NCI-H1105 treated with DMSO at 0.1 percent for 48 hours (cell line): ENCODE measurements at places on chromosomes 3 and 15.

- no peak for DNase-seq
Measured at GRCh38 chr3:24040311-24040710, 95.2 kb downstream of the NR1D2 start.

DNA sequence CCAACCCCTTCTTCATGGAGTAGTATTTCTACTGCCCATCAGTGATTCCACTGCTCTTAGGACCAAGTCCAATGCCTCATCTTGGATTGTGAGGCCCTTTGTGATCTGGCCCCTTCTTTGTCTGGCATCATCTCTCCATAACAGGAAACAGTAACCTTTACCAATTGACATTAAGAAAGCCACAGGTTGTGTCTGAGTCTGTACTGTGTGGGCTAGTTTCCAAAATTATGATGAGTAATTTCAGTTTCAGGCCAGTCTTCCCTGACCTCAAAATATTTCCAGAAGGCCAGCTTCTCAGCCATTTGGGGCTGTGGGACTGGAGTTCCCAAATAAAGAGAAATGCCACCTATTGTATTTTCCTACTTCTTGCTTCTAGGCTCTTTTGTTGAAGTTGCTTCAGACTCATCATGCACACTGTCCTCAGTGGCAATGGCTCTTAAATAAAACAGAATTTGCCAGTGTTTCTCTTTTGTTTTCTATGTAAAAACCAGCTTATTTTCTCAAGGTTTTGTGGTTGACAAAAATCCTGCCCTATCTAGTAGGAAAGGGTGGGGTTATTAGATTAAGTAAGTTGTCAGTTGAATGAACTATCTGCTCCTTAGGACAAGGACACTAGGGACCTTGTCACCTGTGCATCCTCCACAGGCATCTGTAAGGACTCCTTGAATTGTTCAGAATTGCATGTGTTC is 47.0 kb upstream of the ACKR4 start:
- no peak for DNase-seq

DNA sequence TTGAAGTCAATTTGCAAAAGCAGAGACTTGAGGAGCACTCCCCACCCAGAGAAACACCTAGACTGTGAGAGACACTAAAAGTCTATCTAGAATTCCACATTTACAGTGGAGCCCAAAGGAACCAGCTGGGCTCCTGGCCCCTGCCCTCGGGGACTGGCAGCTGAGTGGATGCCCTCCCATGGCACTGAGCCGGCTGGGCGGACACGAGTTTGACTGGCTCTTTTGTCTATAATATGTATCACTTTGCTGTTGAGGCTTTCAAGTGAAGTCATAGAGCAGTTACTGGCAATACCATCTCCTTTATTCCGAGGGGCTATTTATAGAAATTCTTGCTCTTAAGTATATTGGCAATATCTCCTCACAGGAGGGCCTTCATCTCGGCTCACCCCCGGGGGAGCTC is 65.8 kb upstream of the TNFAIP8L3 start:
- no peak for DNase-seq

DNA sequence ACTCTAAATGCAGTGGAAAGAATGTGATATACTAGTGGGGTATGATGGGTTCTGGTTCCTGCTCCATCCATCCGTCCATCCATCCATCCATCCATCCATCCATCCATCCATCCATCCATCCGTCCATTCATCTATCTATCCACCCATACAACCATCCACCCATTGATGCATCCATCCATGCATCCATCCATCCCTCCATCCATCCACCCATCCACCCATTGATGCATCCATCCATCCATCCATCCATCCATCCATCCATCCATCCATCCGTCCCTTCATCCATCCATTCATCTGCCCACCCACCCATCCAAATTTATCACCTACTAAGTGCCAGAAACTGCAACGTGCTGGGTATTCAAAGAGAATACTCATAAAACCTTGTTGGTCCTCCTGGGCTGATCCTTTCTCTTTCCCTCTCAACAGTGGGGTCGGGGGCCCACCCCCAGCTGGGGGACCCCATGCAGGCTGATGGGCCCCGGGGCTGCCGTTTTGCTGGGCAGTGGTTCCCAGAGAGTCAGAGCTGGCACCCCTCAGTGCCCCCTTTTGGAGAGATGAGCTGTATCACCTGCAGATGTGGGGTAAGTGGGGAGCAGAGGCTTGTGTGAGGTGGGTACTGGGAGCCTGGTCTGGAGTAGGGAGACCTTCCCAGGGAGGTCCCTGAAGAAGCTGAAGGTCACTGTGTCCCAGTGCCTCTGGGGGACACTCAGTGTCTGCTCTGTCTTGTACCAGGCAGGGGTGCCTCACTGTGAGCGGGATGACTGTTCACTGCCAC is 8.5 kb downstream of the CHRD start:
- no peak for DNase-seq

DNA sequence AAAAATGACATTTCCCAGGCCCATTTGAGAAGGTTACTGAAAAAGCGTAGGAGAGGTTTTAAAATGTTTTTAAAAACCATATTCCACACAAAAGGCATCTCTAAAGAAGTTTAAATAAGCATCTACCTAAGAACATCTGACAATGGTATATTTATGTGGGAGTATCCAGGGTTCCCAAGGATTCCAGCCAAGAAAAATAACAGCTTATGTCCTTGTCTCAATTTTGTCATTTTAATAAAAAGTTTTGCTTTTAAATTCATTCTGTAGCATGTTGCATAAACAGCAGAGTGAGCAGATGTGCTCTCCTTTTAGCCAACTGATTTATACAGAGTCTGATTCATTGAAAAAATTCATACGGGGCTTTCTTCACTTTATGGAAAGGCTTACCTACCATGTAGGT is 129.9 kb downstream of the LRRC3B start:
- no peak for DNase-seq

DNA sequence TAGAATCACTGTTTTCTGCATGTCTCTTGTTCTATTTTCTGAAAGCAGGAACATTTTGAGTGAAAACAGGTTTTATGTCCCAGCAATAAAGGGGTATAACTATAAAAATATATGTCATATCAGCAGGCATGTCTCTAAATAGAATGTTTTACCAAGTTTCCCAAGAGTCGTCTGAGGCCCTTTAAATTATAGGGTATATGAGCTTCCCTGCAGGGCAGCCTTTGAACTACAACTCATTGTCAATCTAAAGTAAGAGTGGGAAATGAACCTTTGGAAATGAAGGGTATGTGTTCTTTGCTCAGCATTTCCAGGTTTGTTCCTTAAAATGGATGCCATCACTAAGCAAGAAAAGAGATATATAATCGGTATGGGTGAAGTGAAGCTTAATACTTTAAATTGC is 138.6 kb downstream of the LSAMP start:
- no peak for DNase-seq

DNA sequence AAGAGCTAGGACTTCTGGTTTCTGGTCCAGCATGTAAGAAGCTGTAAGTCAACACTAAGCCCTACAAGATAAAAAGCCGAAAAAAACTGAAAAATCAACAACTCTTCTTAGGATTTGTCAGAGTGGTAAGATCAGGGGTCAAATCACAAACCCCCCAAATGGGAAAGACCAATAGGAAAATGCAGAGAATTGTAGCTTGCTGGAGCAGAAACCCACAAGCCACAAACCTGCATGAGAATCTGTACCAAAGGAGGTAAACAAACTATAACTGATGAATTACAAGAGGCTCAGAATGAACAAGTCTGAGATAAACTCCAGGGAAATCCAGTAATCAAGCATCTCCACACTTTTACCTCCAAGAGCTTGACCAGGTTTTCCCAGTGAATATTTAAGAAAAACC is 36.0 kb downstream of the RFX7 start:
- DNase-seq = no peak

DNA sequence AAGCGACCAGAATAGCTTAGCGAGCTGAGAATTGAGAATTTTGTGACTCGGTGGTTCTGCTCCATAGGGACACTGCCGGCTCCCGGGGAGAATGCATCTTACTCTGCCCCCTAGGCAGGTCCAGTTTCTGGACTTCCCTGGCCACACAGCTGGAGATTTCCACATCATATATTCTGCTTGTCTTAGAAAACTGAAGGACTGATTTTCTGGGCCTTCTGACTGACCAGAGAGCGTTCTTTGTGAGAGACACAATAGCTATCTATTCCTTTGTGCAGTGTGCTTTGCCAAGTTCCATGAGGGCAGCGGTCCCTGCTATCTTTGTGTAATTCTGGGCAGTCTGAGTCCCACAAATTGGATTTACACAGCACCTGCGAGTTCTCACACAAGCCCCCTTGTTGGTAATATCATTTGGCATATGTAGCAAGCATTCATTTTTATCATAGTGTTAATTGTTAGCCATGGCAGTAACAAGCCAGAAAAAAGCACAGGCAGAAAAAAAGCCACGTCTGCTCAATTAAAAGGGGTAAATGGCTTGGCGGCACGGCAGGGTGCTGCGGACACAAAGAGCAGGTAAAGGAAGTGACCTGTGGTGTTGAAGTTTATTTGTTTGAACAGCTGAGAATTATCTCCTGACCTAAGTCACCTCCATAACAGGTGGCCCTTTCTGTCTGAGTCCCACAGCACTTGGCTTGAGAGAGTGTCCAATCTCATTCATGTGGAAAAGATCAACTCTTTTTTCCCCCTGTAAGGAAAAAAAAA is 688.7 kb downstream of the TUSC7 start:
- peak; percentile 88 for DNase-seq

DNA sequence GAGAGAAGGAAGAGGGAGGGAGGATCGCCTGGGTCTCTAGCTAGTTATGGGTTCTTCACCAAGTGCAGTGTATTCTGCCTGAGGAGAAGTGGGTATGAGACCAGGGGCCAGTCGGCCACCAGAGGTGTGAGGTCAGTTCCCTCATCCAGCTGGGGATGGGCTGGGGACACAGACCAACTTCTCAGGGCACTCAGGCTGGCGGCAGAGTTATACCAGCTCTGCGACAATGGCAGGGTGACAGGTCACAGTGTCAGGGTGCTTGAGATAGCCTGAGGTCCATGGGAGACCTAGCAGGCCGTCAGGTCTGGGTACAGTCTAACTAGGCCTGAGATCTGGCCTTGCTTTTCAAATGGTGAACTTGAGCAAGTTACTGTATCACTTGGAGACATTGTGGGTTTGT is 31.4 kb upstream of the PLXNA1 start:
- DNase-seq = no peak

- no peak for DNase-seq
Measured at GRCh38 chr15:24944954-24945353, 9.8 kb upstream of the SNRPN start.

DNA sequence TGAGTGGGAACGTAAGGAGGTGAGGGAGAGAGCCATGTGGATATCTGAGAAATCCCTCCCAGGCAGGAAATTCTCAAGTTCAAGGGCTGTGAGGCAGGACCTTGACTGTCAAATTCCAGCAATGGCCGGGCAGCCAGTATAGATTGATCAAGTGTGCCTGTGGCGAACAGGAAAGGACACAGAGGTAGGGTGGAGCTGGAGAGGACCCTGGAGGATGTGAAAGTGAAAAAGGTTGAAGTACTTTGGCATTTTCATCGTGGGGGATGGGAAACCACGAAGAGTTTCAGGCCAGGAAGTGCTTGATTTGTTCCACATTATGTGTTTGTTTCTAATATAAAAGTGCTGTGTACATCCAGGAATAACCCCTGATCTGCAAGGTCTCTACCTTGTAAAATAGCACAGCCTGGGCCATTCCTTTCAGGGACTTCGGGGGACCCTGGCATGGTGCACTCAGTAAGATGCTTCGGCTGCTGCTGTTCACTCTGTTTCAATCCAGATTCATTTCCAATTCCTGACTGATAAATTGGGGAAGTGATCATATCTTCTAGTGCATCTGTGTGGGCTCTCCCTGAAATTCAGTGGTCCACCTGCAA is 156.6 kb downstream of the MCTP2 start:
- DNase-seq = no peak

DNA sequence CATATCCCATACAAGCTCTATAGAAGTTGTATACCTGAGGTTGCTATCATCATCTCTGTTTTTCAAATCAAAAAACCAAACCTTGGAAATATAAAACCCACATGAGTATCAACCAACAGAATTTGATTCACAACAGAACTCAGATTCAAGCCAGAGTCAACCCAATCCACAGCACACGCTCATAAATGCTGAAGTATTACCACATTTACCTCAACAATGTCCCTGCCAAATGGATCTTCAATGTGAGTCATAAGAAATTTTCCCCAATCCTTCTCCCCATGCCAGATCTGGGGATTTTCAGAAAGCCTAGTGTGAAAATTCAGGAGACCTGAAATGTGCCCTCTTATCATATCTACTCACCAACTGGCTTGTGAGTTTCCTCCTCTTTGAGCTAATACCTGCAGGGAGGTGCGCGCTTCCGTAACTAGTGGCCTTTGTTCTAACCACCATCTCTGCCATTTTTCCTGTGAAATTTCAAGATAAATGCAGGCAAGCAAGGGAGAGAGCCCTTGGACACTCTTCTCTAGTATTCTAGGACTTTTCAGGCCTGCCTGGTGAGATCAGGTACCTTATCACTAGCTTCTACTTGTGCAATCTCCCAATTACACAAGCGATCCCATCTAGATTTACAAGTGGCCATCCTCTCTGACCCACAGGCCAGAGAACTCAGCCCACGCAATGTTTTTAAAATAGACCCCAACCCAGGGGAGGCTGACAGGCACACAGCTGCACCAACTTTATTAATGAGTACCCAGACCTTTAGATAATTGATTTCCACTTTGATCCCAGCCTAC is 1076.9 kb upstream of the CFAP20DC start:
- no peak for DNase-seq

GRCh38 chr15:43854801-43855200 is 28.0 kb downstream of the WDR76 start:
- no peak for DNase-seq

GRCh38 chr3:118080889-118081288 is 953.8 kb downstream of the IGSF11 start:
- no peak for DNase-seq

DNA sequence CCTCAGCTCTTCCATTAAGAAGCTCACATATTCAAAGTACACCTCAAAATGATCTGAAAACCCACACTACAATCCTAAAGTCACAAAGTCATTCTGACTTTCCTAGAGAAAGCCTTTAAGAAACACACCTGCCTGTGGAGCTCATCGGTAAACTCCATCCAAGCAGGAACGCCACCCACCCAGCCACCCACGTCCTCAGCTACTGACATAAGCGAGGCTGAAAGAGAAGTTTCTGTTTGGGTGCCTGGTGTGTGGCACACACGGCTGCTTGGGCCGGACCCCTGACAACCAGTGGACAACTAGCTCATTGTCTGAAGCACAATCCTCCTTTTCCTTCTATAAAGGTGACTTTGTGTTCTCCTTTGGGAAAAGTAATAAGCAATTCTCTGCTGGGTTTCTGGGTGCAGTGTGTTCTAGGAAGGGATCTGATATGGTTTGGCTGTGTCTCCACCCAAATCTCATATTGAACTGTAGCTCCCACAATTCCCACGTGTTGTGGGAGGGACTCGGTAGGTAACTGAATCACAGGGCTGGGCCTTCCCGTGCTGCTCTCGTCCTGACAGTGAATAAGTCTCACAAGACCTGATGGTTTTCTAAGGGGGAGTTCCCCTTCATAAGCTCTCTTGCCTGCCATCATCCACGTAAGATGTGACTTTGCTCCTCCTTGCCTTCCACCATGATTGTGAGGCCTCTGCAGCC is 26.1 kb downstream of the FAM174B start:
- DNase-seq = no peak
